NCI-H2081 (cell line): ENCODE measurements at places on chromosomes 3 and 15.

DNA sequence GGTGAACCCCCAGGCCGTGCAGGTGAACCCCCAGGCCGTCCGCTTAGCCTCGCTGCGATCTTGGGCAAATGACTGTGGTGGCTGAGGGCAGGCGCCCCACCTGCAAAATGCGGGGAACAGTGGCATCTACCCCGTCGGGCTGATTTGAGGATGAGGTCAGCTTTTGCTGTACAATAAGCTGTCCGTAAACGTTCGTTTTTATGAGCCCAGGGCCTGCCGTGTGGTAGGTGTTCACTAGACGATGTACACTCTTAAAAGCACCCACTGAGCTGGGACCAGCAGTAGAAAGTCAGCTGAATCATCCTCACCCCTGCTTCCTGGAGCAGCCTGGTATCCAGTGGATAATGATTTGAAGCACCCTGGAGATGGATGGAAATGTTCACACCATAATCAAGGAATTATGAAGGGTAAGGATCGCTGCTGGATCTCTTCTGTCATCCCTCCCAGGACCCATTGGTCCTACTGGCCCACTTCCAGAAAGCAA lies 943 bp upstream of the PCSK6 start:
- no peak for DNase-seq

DNA sequence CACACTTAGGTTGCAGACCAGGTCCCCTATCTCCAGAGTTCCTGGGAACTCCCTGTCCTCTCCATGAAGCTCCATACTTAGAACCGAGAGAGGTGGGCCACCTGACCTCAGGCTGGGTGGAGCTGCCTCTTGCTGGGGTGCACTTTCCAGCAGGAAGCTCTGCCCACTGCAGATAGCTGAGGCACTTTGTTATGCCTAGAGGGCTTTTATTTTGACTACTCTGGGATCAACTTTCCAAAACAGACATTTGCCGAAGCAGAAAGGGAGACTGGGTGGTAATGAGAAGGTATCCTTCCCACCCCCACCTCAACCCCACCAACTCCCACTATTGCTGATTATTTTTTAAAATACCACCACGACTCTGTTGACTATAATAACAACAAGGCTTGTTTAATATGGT lies 54.7 kb downstream of the CLDN11 start:
- DNase-seq, result no peak

GRCh38 chr3:10524270-10524669 lies 18.9 kb upstream of the ATP2B2 start:
- DNase-seq, result no peak

DNA sequence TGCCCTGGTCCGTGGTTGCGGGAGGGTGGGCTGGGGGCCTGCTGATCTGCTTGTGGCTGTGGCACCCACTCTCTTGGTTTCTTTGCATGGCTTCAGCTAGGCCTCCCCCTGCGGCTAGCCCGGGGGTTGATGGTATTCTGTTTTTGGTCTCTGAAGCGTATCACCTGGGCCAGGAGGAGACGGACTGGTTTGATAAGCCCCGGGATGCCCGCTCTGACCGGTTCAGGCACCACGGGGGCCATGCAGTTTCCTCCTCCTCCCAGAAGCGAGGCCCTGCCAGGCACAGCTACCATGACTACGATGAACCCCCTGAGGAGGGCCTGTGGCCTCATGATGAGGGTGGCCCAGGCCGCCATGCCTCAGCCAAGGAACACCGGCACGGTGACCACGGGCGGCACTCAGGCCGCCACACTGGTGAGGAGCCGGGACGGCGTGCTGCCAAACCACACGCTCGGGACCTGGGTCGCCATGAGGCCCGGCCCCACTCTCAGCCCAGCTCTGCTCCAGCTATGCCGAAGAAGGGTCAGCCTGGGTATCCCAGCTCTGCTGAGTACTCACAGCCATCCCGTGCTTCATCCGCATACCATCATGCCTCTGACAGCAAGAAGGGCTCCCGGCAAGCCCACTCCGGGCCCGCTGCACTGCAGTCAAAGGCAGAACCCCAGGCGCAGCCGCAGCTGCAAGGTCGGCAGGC lies 11.3 kb upstream of the APEH start:
- no peak for DNase-seq

GRCh38 chr3:46501702-46502101 lies 3.9 kb downstream of the RTP3 start:
- no peak for DNase-seq

DNA sequence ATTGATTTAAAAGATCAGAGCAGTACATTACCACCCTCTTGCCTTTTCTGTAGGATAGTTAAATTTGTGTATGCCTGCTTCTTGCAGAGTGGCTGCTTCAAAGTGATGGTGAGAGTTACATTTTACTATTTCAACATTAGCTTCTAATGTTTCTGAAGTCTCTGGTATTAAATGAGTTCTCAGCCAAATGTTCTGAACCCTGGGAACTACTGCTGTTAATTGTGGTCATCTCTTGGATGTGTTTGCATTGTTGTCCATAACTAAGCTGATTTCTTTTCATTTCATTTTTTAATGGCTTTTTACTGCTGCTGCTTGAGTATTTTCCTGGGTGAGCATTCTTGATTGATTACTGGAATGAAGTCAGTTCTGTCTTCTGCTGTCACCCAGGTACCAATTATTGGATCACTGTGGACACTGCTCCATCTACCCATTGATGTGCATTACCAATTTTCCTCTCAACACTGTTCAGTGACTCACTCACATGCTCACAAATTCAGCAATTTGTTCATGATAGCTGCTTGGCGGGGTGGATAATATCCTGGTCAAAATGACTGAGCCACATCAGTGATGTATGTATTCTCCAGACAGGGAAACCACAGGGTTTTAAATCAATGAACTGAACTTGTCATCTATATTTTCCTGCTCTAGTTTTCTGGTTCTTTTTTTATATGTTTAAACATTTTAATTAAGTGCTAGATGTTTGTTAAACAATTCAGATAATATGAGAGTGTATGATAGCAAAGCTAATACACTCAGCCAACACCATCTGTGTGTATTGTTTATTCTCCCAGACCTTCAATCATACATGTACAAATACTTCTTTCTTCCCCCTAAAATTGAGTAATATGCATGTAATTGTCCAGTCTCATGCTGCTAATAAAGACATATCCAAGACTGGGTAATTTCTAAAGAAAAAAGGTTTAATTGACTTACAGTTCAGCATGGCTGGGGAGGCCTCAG lies 587.6 kb downstream of the RSL24D1 start:
- no peak for DNase-seq

- no peak for DNase-seq
Observed at GRCh38 chr3:44993471-44994205, 17.6 kb downstream of the EXOSC7 start.

GRCh38 chr3:23760871-23761373 lies 44.8 kb upstream of the UBE2E1 start:
- no peak for DNase-seq

DNA sequence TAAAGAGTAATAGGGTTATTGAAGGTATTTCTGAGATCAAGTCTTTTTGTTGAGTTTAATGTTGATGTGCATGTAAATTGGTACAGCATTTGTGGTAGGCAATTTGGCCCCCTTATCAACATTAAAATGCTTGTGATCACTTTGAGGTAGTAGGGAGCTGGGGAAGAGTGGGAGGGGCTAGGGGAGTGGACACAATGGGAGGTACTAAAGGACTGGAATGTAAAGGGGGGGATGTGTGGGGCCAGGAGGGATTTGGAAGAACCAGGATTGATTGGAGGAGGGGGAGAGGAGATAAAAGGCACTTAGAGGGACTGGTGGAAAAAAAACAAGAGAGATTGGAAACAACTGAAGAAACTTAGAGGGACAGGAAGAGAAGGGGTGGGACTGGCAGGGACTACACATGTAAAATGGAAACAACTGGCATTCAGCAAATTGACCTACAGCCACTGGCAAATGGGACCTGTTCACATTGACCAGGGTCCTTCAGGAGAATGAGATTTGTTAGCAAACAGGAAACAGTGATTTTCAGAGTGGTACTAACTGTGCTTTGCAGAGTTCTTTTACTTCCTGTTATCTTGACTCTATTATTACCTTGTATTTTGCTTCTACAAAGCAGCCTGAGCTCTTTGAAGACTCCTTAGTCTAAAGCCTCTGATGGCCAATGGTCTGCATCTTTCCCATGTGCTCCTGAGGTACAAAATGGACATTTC lies 47.8 kb upstream of the ZBTB38 start:
- no peak for DNase-seq

DNA sequence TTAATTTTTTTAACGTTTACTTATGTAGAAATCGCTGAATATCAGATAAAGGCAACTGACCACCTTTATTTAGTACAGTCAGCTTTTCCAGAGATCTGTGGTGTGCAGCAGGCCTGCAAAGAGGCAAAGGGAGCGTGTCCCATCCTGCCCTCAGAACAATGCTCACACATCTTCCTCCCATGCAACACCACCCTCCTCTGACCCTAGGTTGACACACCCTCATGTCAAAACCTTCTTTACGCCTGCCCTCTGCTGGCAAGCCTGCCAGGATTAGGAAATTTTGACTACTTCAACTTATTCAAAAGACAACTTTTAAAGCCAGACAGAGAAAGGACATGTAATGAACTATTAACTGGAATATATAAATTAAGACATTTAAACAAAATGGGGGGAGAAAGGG lies 513.7 kb downstream of the FOXP1 start:
- no peak for DNase-seq

DNA sequence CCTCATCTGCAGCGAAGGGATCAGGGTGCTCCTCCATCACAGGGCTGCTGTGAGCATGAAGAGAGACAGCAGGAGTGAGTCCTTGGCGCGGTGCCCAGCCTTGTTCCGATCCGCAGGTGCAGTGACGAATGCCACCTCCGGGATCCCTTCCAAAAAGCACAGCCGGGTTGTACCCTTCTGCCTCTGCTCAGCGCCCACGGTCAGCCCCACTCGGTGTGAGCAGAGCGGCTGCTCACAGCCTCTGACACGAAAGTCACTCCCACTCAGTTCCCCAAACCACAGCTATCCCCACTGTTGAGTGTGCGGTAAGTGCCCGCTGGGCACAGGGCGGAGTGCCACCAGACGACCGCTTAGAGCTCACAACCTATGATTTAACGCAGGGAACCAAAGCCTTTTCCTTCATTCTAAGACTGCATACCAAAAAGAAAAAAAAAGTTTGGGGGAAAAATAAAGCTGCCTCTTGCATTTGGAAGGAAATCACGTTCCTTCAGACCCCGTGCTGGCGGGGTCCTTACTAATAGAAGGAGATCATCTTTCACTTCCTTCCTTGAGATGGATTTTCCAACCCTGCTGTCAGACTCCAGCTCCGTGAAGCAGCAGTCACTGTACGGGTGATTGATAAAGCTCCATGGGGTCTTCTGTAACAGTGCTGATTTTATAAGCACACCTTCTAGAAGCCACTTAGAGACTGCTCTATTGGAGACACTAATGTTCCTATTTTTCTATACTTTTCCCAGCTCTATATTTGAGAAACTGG lies 34.7 kb upstream of the TUBGCP5 start:
- peak; percentile 83 for DNase-seq

DNA sequence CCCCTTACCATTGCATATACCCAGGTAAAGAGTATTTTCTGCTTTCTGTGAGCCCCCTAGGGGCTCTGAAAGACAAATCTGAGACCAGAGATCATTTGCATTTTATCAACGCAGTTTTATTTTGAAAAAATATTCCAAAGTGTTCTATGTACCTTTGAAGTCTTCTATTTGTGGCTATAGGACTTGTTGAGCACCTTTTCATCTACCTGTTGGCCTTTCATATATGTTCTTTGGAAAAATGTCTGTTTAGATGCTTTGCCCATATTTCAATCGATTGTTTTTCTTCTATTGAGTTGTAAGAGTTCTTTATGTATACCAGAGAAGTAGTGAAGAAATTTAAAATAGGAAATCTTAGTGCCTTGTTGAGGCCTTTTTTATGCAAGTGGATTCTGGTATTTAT lies 94.0 kb downstream of the LRRC28 start:
- DNase-seq, result no peak

DNA sequence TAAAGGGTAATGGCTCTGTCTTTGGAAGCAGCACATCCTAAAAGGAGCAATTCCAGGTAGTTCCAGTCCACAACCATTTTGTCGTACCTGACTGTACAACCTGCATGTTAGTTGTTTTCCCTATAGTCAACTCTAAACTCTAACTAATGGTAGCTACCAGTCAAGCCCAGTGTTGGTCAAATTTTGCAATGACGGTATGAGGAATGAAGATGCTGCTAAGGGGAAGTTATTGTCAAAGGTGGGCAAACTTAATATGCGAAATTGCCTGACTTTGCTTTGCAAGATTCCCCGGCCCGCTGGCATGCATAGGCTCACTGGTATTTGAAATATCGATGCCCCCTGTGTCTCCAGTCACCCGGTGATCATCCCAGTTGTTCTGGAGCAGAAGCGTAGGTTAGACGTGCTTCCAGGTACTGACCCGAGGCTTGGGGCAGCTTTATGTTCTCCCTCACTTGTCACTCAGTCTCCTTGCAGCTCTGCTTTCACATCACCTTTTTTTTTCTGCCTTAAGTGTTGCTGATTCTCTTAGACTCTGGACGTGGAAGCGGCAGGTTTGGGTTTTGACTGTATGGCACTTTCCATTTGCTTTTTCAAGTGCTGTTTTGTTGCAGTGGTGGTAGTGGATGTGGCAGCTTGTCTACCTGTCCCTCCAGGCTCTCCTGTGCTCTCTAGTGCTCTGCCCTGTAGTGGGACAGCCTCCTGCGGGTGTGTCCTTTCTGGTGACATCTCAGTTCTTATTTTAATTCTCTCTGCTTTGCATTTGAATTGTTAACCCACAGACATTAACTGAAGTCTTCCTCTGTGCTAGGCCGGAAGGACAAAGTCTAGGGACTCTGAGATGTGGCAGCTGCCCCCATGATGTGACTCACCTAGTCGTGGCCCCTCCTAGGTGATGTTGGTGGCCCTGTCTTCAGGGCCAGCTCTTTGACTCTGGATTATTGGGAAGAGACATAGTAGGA lies 95.8 kb upstream of the UMPS start:
- DNase-seq, result no peak

GRCh38 chr3:52308308-52308707 lies 7.8 kb upstream of the DNAH1 start:
- no peak for DNase-seq

- DNase-seq, result no peak
Observed at GRCh38 chr3:122023335-122023910, 1.4 kb upstream of the ILDR1 start.

- no peak for DNase-seq
Observed at GRCh38 chr3:153070511-153070868, 91.5 kb upstream of the RAP2B start.

DNA sequence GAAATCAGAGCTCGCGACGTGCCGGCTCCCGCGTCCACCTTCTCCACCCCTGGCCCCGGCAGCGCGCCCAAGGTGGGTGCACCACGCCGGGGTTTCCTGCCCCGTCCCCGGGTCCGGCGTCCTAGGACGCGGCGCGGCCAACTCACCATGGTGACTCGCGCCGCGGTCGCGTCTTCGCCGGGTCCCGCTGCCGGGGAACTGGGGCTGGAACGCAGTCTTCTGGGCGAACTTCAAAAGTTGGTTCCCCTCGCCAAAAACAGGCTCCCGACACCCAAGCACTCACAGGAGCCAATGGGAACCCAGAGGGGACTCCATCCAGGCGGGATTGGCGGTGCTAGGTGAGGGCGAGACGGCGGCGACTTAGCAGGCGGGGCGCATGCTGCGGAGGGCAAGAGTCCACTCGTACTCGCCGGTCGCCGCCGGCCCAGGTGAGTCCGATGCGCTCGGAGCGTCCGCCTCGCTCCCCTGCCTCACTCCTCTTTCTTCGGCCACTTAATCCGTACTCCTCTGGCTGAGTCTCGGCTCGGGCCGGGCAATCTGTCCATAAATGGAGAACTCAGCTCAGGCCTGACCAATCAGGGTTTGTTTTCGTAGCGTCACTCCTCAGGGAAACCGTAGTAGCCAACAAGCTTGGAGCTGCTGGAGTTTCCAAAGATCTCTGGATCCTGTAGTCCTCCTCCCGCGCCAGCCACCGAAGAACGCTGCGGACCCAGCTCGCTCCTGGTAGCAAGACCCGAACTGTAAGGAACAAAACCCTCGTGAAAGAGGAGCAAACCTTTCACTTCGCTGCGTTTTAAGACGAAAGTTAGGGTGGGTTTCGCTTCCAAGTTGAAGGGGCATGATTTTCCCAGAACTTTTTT lies at the start of gene MYO1E:
Gene MYO1E, minus strand, starts transcription at position 520 of the 860 bp plus-strand sequence. Its CDS starts 371 bp downstream, at position 149.
- DNase-seq, result peak; percentile 82
